ENCODE measurements at places on chromosomes 5 and 9.

DNA sequence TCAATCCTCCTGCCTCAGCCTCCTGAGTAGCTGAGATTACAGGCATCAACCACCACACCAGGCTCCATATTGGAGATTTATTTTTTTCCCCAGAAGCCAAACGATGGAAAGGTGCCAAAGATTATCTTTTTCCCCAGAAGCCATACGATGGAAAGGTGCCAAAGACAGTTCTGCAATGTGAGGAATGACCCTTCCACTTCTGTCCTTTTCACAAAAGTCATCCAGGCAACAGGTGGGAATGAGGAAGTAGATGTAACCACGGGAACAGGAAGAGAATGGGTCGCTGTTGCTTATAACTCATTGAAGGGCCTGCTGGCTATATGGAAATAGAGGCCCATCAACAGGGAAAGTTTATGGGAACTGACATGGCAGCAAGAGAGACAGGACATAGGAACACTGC, 233.7 kb upstream of the MSX2 start:
- no peak overlapping the region for H3K4me3 ChIP-seq
- no peak overlapping the region for H3K27ac ChIP-seq
- no peaks in the 10 kb centered on the region for H3K27me3 ChIP-seq
- H3K4me1 ChIP-seq, result no peaks in the 10 kb centered on the region
- no peak for DNase-seq
- no peaks in the 10 kb centered on the region for H3K36me3 ChIP-seq

DNA sequence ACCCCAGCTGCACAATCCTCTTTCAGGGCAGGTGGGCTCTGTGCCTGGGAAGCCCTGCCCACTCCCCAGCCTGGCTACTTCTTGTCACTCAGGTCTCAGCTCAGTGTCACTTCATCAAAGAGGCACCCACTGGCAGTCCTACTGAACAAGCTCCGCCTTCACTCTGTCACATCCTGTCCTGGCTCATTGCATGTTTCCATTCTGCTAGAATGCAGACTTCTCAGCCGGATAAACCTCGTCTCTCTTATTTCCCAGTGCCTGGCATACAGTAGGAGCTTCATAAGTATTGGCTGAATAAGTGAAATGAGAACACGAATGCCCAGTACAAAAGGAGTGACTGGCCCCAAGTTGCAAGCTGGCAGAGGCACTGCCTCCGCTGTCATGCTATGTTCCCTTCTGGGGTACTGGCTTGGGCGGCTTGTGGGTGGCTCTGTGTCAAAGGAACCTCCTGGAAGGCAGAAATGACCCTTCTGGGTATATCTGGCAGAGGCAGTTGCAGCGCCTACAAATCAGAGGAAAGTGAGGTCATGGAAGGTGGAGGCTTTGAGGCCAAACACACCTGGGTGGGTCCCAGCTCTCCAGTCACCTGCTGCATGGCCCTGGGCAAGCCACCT, 98.3 kb upstream of the PHYKPL start:
- H3K4me3 ChIP-seq, result no peak overlapping the region

DNA sequence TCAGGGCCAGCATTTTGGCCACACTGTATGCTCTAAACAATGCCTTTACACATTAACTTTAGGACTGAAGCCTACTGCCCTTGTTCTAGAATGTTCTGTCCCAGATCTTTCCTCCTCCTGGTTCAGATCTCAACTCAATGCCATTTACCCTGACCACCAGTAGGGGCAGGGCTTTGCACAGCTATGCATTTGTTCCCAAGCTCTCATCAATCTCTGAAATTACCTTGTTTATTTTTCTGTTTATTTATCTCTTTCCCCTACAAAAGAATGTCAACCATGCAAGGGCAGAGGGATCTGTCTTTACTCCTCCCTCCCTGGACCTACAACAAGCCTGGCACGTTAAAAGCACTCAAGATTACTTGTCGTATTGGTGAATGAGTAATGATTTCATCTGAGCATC, 612.9 kb downstream of the BNC2 start:
- H3K36me3 ChIP-seq, result no peaks in the 10 kb centered on the region
- H3K27me3 ChIP-seq, result no peaks in the 10 kb centered on the region
- H3K4me3 ChIP-seq, result no peak overlapping the region
- no peak overlapping the region for H3K27ac ChIP-seq
- DNase-seq, result no peak
- H3K4me1 ChIP-seq, result no peaks in the 10 kb centered on the region

DNA sequence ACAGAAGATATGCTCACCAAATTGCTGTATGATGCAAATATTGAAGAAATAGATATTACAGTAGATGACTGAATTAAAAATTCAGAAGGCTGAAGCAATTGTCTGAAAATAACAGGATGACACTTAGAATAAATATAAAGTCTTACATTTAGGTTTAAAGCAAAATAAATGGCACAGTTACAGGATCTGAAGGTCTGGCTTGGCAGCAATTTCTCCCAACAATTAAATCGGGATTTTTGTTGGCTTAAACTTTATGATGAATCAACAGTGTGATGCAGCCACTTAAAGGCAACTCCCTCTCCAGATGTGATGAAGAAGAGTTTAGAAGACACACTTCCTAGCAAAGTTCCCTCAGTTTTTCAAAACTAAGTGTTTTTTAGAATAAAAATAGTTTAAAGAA, 80.5 kb downstream of the NREP start:
- no peak overlapping the region for H3K4me3 ChIP-seq
- DNase-seq, result no peak
- H3K27ac ChIP-seq, result no peak overlapping the region

GRCh38 chr5:168877132-168877892, 298.1 kb upstream of the PANK3 start:
- DNase-seq, result no peak
- no peak overlapping the region for H3K4me3 ChIP-seq
- H3K36me3 ChIP-seq, result no peaks in the 10 kb centered on the region
- H3K27me3 ChIP-seq, result no peaks in the 10 kb centered on the region
- H3K4me1 ChIP-seq, result no peaks in the 10 kb centered on the region

DNA sequence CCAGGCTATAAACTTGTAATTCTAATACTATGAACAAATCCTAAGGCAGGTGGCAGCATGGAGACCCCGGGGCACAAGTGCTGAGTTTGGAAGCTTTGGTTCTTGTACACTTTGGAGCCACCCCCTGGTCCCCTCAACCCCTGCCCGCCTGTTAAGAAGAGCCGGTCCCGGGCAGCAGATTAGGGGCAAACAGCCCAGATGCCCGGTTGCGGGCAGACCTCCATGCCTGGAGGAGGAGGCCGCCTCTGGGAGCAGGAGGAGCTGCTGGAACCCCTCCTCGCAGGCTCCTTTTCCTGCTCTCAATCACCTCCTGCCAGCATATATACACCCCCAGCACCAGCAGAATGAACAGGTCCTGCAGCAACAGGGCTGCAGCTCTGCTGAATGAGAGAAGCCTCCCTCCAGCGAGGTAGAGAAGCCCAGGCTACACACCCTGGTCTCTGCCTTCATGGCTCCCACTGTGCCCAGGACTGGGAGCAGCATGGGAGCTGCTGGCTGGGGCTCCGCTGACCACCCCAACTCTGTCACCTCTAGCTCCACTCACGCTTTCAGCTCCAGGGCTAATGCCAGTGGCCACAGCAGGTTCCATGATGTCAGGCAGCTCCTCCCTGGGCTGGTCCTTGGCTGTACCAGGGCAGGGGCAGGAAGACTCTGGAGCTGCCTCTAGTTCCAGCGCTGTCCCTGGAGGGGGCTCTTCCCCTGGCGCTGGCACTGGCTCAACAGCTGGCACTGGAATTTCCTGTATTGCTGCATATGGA, 1713.5 kb upstream of the ACO1 start:
- no peak overlapping the region for H3K4me3 ChIP-seq
- no peak overlapping the region for H3K27ac ChIP-seq
- H3K36me3 ChIP-seq, result no peaks in the 10 kb centered on the region
- no peaks in the 10 kb centered on the region for H3K27me3 ChIP-seq
- no peaks in the 10 kb centered on the region for H3K4me1 ChIP-seq
- no peak for DNase-seq

GRCh38 chr9:76595645-76596044, 136.7 kb downstream of the GCNT1 start:
- H3K4me3 ChIP-seq, result no peak overlapping the region
- no peaks in the 10 kb centered on the region for H3K4me1 ChIP-seq
- no peak for DNase-seq
- no peaks in the 10 kb centered on the region for H3K36me3 ChIP-seq
- no peak overlapping the region for H3K27ac ChIP-seq

- no peaks in the 10 kb centered on the region for H3K4me1 ChIP-seq
- H3K36me3 ChIP-seq, result no peaks in the 10 kb centered on the region
- no peak for DNase-seq
- no peaks in the 10 kb centered on the region for H3K27me3 ChIP-seq
- no peak overlapping the region for H3K27ac ChIP-seq
Observed at GRCh38 chr5:2432076-2432920, 319.2 kb downstream of the IRX2 start.

DNA sequence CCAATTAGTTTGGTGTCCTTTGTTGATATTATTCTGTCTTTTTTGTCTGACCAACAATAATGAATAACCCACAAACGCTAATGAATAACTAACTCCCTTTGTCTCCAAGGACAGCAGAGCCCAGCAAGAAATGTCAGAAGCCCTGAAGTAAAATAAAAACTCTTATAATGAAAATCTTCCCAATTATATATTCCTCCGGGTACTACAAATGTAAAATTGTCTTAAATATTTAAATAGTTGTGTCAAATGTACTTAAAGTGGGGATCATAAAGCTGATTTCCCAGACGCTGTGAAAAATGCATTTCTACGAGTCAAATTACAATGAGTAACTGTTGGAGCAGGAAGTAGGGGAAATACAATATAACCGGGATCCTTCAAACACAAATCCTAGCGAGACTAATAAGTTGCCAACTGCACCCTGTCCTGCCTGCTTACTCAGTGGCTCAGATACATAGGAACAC, 22.3 kb downstream of the GLIS3 start:
- H3K36me3 ChIP-seq, result no peaks in the 10 kb centered on the region
- no peaks in the 10 kb centered on the region for H3K4me1 ChIP-seq
- no peak overlapping the region for H3K27ac ChIP-seq
- H3K4me3 ChIP-seq, result no peak overlapping the region
- DNase-seq, result no peak
- no peaks in the 10 kb centered on the region for H3K27me3 ChIP-seq

- H3K36me3 ChIP-seq, result no peaks in the 10 kb centered on the region
- no peak overlapping the region for H3K4me3 ChIP-seq
- no peaks in the 10 kb centered on the region for H3K27me3 ChIP-seq
- DNase-seq, result no peak
- H3K4me1 ChIP-seq, result no peaks in the 10 kb centered on the region
Observed at GRCh38 chr5:125357660-125358059, 611.2 kb upstream of the ZNF608 start.

GRCh38 chr5:168377525-168377924, 86.1 kb downstream of the WWC1 start:
- H3K4me1 ChIP-seq, result no peaks in the 10 kb centered on the region
- no peaks in the 10 kb centered on the region for H3K36me3 ChIP-seq
- no peak for DNase-seq
- H3K27me3 ChIP-seq, result no peaks in the 10 kb centered on the region
- H3K4me3 ChIP-seq, result no peak overlapping the region

DNA sequence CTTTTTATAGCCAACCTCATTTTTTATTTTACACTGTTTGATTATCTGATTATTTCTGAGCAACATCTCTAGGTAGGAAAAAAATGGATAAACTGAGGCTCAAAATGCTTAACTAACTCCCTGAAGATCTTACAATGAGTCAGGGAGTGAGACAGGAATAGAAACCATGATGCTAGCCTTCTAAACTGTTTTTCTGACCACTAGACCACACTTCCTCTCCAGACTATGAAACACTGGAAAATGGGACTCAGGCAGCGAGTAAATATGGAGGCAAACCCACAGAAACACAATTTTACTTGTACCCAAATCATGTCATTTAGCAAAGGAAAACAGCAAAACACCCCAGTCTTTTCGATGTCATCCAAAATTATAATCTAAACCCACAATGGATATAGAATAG, 129.9 kb upstream of the ANKH start:
- no peaks in the 10 kb centered on the region for H3K4me1 ChIP-seq
- no peaks in the 10 kb centered on the region for H3K36me3 ChIP-seq

DNA sequence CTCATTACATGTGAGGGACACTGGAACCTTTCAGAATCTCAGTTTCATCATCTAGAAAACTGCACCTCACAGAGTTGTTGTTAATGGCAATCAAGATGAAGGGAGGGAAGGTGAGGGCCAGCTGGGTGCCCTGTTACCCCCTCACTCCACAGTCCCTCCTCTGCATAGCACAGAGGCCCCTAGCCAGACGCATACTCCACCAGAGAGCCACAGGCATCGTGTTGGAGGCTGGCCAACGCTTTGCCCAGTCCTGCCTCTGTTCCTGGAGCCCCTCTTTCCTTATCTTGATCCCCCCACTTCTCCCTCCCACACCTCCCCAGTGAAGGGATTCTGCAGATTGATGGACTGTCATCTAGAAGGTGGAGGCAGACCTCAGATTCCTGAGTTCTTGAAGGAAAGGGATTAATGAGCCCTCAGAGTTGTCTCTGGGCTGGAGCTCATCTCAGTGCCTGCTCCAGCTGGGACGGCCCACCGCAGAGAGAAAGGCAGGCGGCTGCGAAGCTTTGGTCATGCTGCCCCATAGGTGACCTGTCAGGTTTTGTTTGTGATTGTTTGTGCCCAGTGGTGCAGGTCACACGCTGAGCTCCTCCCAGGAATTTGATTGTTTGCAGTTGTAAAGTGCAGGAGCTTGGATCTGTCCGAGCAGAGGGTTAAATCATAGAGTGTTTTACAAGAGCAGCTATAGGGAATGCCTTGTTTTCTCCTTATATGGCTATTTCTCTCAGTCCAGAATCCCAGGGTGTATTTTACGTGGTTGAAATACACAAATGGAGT, 487.3 kb downstream of the CCDC171 start:
- H3K27me3 ChIP-seq, result no peaks in the 10 kb centered on the region
- H3K27ac ChIP-seq, result no peak overlapping the region
- no peaks in the 10 kb centered on the region for H3K36me3 ChIP-seq
- H3K4me1 ChIP-seq, result no peaks in the 10 kb centered on the region
- H3K4me3 ChIP-seq, result no peak overlapping the region

- no peaks in the 10 kb centered on the region for H3K27me3 ChIP-seq
- H3K4me3 ChIP-seq, result no peak overlapping the region
- H3K36me3 ChIP-seq, result no peaks in the 10 kb centered on the region
Observed at GRCh38 chr9:135963938-135964337, 2.8 kb upstream of the UBAC1 start.

GRCh38 chr5:112065781-112066180, 308.8 kb upstream of the NREP start:
- no peaks in the 10 kb centered on the region for H3K27me3 ChIP-seq
- H3K36me3 ChIP-seq, result no peaks in the 10 kb centered on the region
- no peaks in the 10 kb centered on the region for H3K4me1 ChIP-seq
- no peak for DNase-seq
- no peak overlapping the region for H3K27ac ChIP-seq
- no peak overlapping the region for H3K4me3 ChIP-seq

GRCh38 chr9:105661011-105661410, 1.2 kb upstream of the TAL2 start:
- H3K27me3 ChIP-seq, result peaks cover 10% of the 10 kb centered on the region
- no peak overlapping the region for H3K27ac ChIP-seq
- H3K4me3 ChIP-seq, result no peak overlapping the region
- DNase-seq, result no peak
- H3K36me3 ChIP-seq, result no peaks in the 10 kb centered on the region

- H3K36me3 ChIP-seq, result no peaks in the 10 kb centered on the region
- peaks cover 11% of the 10 kb centered on the region for H3K4me1 ChIP-seq
- no peak overlapping the region for H3K27ac ChIP-seq
- peaks cover 6% of the 10 kb centered on the region for H3K27me3 ChIP-seq
- no peak overlapping the region for H3K4me3 ChIP-seq
Observed at GRCh38 chr9:84103651-84104377, 123.2 kb downstream of the RMI1 start.

GRCh38 chr5:150508828-150509227, 897 bp downstream of the NDST1 start:
- H3K4me1 ChIP-seq, result no peaks in the 10 kb centered on the region
- DNase-seq, result no peak
- no peak overlapping the region for H3K27ac ChIP-seq
- H3K27me3 ChIP-seq, result no peaks in the 10 kb centered on the region
- no peaks in the 10 kb centered on the region for H3K36me3 ChIP-seq

All from CD8-positive, alpha-beta memory T cell (primary cell).